NAMALWA (cell line): ENCODE measurements at places on chromosomes 1 and 21.

GRCh38 chr21:43930074-43930847 lies 65.2 kb downstream of the AGPAT3 start:
- no peak for DNase-seq

DNA sequence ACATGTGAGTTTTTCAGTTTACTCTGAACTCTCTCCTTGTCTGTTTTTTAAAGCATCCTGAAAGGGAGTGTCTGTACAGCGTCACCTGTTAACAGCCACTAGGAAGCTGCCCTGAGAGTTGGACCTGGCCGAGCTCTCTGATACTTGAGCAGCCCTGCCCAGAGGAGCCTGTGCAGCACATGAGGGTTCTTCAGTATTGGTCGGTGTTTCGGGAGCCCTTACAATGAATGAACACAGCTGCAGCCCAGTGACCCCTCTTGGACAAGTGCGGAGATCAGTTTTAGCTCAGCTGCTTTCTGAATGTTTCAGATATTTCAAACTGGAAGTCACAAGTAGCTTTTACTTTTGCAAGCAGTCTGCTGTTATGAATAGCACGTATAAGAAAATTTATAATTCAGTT lies 39.2 kb downstream of the ADARB1 start:
- DNase-seq = no peak

DNA sequence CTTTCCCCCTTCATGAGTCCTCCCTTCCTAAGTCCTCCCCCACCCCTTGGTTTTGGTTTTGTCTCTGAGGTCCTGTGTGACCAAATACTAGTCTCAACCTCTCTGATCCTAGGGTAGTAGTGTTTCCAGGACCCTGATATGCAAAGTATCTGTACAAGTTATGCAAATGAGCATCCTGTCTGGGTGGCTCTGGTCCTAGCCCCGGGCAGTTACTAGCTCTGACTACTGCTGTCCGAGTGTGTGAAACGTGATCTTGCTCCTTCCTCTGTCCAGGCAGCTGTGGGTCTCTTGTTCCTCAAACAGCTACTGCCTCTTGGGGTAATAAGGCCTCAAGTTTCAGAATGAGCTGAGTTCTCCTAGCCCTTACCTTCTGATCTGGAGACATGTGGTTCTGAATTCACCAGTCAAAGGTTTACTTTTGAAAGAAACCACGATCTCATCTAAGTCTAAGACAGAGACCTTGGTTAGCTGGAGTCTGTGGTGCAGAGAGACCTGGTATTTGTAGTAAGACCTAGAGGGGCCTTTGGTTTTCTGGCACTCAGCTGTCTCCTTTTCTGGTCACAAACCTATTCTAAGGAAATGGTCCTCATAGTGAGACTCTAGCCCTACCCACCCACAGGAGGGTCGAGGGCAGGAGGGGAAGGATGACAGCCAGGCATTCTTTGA lies 31.0 kb upstream of the IL19 start:
- peak; percentile 69 for DNase-seq

- no peak for DNase-seq
These were observed 207.1 kb downstream of the SLC35F3 start for GRCh38 chr1:234111458-234112142.

DNA sequence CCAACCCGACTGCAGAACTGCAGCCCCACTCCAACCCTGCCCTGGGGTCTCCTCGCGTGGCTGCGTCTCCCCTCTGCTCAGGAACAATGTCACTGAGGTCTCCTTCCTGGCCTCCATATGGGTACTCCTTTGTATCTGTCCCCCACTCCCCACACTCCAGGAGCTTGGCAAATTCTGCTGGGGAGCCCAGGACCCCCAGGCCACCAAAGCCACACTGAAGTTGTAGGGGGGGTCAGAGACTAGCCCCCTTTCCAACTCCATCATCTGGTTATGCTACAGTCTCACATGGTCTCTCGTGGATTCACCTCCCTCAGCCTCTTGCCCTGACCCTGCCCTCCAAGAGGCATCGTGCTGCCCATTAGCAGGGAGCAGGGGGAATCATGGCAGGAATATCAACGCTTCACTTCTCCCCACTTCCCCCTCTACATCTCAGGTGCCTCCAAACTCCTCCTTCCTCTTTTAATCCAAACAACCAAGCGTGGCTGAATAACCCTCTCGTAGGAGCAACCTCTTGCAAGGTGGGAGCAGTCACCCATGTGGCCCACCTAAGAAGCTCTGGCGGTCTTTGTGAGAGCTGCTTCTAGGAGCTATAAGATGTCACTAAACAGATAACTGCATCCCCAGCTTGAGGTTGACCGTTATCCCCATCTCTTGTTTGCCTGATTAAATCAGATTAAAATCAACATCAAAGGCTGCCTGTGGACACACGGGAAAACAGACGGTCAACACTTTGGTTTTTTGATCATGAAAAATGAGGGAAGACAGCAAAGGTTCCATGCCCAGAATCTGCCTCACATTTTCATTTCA lies 86.4 kb downstream of the MIS18A start:
- DNase-seq = no peak

DNA sequence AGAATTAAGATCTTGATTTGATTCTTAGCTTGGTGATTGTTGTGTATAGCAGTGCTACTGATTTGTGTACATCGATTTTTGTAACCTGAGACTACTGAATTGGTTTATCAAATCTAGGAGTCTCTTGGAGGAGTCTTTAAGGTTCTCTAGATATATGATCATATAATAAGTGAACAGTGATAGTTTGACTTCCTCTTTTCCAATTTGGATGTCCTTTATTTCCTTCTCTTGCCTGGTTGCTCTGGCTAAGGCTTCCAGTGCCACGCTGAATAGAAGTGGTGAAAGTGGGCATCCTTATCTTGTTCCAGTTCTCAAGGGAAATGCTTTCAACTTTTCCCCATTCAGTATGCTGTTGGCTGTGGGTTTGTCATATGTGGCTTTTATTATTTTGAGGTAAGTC lies 61.5 kb upstream of the LYST start:
- no peak for DNase-seq

DNA sequence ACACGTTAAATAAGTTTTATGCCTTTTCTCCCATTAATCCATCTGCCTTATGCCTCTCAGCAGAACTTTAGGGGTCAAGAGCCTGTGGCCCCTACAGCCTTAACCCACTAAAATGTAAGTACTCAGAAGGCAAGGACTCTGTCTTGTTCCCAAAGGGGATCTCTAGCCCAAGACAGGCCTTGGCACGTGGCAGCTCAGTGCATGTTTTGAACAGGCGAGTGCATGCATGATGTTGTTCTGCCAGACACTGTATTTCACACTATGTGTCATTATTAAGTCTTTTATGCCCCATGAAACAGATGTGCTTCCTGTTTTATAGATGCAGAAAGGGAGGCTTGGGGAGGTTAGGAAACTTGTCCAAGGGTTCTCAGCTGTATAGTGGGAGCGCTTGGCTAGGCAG lies 102.8 kb downstream of the ETS2 start:
- no peak for DNase-seq
